ENCODE measurements at places on chromosomes 3 and 15.

DNA sequence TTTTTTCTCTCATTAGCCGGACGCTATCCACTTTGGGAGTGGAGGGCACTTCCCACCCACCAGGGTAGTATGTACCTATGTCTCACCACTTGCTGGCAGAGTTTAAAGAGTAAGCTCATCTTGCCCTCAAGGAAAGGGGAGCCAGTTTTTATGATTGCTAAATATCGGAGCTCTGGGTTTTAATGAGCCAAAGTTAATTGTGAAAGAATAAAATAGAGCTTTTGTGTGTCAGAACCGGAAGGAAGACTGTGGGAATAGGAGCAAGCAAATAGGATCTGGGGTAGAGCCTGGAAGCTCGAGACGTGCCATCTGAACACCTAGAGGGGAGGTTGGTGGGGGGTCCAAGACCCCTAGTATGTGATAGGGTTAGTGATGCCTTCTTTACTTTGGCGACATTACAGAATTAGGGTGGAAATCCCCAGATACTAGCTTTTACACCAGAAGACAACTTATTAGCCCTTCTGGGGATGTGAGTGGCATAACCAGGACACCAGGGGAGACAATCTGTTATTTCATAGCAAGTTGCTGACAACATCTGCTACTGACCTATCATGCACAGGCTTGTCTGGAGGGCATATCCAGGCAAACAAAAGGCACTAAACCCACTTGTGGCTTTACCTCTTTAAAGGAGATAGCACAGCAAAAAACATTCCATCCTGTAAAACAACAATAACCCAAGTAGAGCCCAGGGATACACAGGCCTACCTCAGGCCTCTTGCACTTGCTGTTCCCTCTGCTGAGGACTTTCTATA lies 333.8 kb downstream of the ZNF621 start:
- DNase-seq: no peak

- peak; percentile 67 for DNase-seq
Measured at GRCh38 chr3:129824926-129825541, 68.5 kb downstream of the TMCC1 start.

GRCh38 chr3:56484122-56484521 lies 15.9 kb upstream of the ERC2 start:
- DNase-seq: no peak

DNA sequence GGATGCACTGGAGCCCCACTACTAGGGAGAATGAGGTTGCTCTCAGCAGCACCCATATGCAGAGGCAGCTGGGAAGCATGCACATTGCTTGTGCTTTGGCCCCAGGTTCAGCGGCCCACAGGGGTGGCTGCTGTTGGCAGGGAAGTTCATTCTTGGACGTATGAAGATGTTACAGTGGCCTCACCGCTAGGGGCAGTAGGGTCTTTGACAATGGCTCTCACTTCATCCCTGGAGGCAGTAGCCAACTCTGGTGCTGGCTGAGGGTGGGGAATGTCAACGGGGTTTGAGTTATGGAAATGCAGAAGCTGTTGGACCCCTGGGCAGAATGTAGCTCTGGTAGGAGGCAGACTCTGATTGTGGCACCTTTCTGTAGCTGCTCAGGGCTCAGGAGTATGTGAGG lies 279.9 kb downstream of the SCAPER start:
- no peak for DNase-seq

All from CD4-positive, alpha-beta T cell treated with Interleukin-17A for 1 hour (primary cell).